ENCODE measurements at places on chromosomes 3 and 15.

DNA sequence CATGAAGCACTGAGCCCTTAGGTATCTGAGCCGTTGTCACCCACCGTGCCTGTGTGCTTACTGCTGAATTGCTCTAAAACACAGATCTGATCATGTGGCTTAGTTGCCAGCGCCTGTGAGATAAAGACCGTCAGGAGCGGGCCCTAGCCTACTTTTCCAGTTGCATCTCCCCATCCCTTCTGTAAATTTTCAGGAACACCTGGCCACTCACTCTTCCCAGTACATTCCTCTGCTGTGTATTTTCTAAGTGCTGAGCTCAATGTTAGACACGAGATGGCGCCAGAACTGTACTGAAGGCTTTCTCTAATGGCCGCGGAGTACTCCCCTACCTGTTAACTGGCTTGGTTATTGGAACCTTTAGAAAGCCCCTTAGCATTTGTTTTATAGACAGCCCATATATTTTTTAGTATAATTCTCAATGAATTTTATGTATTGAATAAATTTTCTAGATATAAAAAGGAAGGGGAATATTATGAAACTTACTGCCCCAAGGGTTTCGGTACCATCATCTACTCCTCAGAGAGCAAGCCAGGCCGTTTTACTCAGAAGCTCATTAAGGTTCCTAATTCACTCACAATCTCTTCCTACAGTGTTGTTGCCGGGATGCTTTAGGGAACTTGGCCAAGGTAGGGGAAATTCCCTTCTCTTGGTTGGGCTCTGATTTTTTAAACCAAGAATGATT lies 16.7 kb upstream of the WNT7A start:
- DNase-seq, result no peak

- no peak for DNase-seq
Observed at GRCh38 chr3:22704571-22705354, 498.4 kb upstream of the UBE2E2 start.

- DNase-seq, result no peak
Observed at GRCh38 chr3:127478922-127479321, 111.6 kb downstream of the TPRA1 start.

GRCh38 chr3:81579744-81580143 lies 181.7 kb downstream of the GBE1 start:
- DNase-seq, result no peak

DNA sequence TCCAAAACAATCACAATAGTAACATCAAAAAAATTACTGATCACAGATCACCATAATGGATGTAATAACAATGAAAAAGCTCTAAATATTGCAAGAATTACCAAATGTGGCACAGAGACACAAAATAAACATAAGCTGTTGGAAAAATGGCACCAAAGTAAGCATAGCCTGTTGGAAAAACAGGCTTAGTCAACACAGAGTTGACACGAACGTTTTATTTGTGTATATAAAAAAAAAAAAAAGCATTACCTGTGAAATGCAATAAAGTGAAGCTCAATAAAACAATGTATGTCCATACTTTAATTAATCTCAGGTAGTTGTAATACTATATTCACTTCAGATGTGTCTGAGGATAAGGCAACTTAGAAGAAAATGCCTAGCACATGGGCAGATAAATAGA lies 77.1 kb downstream of the NR1I2 start:
- DNase-seq, result no peak

DNA sequence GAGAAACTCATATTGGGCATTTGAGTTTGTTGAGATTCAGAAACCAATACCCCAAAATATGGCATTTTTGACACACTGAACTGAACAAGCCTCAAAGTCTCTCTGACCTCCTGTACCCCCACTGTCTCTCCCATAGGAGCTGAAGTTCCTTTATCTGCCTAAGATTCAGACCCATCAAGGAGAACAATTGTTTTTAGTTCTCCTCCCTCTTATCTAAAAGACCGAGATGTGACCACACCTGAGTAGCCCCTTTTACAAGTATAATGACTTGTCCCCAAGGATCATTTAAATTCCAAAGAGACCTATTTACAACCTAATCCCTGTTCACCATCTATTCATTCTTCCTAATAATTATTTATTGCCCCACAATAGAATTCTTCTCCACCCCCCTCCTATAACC lies 122.1 kb upstream of the PLAAT1 start:
- DNase-seq, result no peak

GRCh38 chr3:99846477-99847160 lies 29.0 kb downstream of the CMSS1 start:
- no peak for DNase-seq
